ENCODE measurements at places on chromosomes 1 and 21.

- no peak for DNase-seq
Observed at GRCh38 chr1:67138813-67139499, 4.2 kb upstream of the C1orf141 start.

GRCh38 chr1:150263549-150263948, 5.3 kb downstream of the APH1A start:
- no peak for DNase-seq

GRCh38 chr1:218980881-218981280, 192.8 kb upstream of the LYPLAL1 start:
- no peak for DNase-seq

GRCh38 chr1:179334440-179334839, 31.3 kb upstream of the AXDND1 start:
- DNase-seq, result no peak

DNA sequence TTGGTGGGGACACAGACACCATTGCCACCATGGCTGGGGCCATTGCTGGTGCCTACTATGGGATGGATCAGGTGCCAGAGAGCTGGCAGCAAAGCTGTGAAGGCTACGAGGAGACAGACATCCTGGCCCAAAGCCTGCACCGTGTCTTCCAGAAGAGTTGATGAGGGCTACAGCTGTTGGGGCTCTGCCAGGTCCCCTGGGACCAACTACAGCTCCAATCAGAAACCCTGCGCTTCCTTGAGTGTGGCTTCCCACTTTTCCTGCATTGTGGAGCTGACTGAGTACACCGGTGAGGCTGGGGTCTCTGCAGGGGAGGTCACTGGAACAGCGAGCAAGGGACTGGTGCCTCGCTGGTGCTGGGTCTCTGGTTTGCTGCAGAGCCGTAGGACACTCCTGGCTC, 4.5 kb downstream of the ADPRS start:
- no peak for DNase-seq

DNA sequence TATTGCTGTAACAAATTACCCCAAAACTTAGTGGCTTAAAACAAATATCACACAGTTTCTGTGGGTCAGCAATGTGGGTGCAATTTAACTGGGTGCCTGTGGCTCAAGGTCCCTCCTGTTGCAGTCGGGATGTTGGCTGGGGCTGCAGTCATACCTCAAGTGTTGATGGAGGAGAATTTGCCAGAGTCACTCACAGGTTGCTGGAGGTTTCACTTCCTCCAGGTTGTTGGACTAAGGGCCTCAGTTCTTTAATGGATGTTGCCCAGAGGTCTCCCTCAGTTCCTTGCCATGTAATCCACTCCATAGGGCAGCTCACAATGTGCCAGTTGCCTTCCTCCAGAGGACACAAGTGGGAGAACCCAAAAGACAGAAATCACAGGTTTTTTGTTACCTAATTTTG, 2.5 kb upstream of the TAF13 start:
- no peak for DNase-seq

- no peak for DNase-seq
Observed at GRCh38 chr1:109721971-109722370, 9.9 kb downstream of the GSTM5 start.

- no peak for DNase-seq
Observed at GRCh38 chr1:2980073-2980791, 41.0 kb upstream of the ACTRT2 start.

GRCh38 chr1:243313635-243314536, 58.0 kb downstream of the SDCCAG8 start:
- no peak for DNase-seq

GRCh38 chr1:209132736-209133467, 450.6 kb upstream of the CAMK1G start:
- no peak for DNase-seq

DNA sequence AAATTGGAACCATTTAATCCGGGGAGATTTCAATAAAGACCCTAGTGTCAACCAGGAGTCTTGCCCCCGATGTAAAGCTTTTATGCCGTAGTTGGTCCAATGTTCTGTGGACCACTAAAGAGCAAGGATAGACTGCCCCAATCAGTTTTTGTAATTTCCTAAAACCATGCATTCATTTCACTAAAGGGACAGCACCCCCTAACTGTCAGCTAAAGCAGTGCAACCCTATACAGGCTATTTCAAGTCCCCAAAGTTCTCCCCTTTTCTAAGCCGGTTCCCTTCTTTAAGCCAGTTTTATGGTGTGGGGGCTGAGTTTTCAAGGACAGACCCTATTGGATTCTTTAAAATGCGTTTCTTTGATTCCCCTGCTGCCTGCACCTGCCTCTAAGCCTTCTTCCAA, 12.7 kb upstream of the PDPN start:
- no peak for DNase-seq

- no peak for DNase-seq
Observed at GRCh38 chr1:82507011-82507410, 706.3 kb downstream of the ADGRL2 start.

- no peak for DNase-seq
Observed at GRCh38 chr21:37684547-37684946, 231.7 kb downstream of the KCNJ6 start.

GRCh38 chr21:31848326-31848985, 24.4 kb upstream of the HUNK start:
- DNase-seq, result no peak

DNA sequence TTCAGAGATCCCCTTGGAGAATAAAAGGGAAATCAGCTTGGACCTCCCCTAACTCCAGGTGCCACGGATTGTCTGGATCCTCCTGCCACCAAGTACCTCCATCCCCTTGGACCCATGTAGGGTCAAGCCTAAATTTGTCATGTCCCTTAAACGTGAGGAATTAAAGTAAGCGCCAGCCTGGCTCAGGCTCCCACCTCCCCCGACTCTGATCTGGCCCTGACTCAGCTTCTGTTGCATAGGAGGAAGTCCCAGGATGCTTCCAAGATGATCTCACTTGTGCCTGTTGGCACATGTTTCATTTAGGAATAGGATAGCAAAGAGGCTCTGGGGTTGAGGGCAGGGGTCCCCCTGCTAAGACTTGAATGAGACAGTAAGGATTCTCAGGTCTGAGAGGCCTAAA, 231.9 kb upstream of the JUN start:
- DNase-seq, result no peak

DNA sequence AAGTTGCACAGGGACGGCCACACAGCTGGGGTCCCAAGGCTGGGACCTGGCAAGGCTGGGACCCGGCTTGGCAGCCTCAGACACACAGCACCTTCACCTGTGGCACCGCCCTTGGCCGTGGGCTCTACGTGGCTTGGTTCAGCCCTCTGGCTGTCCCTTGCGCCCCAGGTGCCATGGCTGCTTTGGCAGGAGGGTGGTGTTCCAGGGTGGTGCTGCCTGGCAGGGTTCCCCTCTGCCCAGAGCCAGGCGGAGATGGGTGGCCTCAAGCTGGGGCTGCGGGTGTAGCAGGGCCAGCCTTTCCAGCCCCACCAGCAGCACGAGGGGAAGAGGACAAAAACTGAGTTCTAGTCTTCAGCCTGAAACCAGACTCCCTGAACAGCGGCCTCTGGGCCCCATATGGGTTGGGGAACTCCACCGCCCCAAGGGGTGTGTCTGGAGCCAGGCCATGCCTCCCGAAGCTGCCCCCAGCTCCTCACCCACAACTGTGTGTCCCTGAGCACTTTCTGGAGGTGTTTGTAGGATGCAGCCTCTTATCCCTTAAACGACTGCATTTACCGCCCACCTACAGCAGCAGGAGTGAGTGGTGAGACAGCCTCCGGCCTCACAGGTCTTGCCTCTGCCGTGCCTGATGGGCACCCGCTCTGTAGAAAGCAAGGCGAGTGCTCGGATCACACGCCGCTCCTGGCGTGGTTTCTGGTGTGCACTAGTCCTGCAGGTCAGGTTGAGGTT, 92.3 kb downstream of the PDE9A start:
- no peak for DNase-seq

DNA sequence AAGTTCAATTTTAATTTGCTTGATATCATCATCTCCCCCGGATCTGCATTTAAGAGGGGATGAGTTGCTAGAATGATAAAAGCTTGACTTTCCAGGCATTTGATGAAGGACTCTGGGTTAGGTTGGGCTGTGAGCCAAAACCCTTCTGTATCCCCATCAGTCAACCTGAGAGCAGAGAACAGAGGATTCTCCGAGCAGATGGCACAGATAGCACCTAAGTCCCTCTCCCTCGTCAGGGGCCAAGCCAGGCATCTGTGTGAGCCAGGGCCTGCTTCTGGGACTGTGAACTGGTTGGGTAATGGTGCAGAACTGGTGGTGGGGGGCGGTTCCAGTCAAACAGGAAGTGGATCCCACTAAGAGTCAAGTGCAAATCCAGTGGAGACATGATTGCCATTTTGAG, 205.8 kb downstream of the TNR start:
- DNase-seq, result no peak

- no peak for DNase-seq
Observed at GRCh38 chr1:96367791-96368190, 353.8 kb upstream of the PTBP2 start.

DNA sequence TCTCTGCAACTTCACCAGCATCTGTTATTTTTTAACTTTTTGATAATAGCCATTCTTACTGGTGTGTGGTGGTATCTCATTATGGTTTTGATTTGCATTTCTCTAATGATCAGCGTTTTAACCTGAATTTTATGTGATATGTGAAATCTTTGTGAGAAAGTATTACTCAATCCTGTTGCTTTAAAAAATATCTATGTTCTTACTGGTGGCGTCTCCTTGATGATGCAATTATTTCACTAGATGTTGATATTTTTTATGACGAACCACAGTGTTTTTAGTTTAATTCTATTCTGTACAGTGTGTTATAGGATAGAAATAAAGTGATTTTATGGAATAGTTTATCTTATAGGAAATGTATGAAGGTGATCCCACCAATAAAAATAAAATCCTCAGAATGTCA, 54.7 kb upstream of the GPR88 start:
- DNase-seq, result no peak

DNA sequence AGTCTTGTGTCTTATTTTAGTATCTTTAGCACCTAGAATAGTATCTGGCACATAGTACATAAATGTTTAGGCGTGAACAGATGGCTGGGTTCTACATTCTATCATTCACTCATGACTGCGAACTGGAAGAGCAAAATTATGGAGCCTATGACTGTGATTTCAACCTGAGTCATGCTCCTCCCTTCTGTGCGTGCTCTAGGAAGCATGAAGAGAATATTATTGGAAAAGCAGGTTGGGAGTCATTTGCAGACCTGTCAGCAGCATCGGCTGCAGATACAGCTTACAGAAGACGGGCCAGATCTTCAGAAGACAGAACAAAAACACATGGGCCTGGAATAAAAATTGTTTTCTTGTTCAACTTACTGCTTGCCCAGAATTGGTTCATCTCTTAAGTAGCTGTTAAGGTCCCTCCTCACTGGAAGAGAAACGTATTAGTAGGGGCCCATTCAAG, 344.0 kb upstream of the USP24 start:
- no peak for DNase-seq

DNA sequence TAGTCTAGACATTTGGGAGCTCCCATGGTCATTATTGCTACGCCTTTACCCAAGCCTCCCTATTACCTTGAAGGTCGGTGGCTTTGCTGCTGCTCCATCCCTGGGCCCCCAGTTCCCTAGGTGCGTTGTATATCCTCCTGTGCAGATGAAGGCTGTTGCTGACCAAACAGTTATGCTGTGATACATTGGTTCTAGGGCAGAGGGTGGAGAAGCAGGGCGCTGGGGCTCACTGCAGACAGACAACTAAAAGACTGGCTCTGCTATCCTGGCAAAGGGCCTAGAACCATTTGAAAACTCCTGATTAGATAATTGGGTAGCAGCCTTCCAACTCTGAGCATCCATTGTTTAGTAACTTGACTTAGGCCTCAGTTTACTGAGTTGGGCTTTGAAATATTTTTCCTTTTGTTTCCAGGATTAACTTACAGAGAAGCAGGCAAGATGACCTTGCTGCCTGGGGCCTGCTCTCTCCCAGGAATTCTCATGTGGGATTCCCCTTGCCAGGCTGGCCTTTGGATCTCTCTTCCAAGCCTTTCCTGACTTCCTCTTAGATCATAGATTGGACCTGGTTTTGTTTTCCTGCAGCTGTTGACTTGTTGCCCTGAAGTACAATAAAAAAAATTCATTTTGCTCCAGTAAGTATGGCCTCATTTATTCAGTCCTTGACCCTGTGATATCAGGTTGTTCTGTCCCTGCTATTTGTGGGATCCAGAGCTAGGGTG, 15.5 kb downstream of the CHI3L2 start:
- DNase-seq, result no peak
